Calu3 (cell line): ENCODE measurements at places on chromosomes 5 and 9. TPM values are rescaled to one million over a fixed set of nuclear protein-coding genes. Genes with fewer than 3 reads are reported as not detected.

The GLRA1 gene
- total RNA-seq: not detected in 2 replicates

The PCDH1 gene
- total RNA-seq: 146 and 167 TPM in 2 replicates

The SH3RF2 gene
- total RNA-seq: 21.9 and 25.1 TPM in 2 replicates

The C9 gene
- total RNA-seq: not detected in 2 replicates

The OSTF1 gene
- 27.0 and 29.7 TPM in 2 replicates for total RNA-seq

DNA sequence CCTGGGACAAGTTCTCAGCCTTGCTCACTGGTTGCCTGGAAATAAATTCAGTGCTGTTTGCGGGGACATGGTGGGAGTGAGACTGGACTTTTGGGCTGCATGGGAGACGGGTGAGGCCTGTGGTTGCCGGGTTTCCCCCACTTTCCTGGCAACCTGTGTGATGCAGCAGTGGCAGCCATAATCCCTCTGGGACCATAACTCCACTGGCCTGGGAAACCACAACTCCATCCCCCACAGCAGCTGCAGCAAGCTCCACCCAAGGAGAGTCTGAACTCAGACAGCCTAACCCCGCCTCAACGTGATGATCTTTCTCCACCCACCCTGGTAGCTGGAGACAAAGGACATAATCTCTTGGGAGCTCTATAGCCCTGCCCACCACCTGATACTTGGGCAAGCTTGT lies 349.9 kb downstream of the PIK3R1 start:
- no peak for DNase-seq

DNA sequence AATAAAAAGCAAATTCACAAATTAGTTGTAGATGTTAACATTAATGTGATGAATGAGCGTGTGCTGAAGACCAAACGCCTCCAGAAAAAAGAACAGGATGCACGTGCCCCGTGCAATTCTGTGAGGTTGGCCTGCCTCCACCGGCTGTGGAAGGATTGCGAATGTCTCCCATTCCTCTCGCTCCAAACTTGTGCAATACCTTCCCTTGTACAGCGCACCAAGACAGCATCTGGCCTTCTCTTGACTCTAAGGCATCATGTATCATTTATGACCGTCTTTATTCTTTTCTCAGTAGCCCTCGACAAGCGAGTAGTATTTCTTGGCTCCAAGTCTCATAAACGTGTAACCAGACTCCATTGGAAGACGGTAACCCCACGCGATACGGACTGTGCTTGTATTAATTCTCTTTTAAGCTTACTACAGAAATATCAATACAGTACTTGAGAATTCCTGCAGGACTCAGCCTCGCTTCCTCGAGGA lies 1.5 kb upstream of the TESK1 start:
- DNase-seq: no peak

- no peak for DNase-seq
These were observed 693.2 kb upstream of the CHD1 start for GRCh38 chr5:99621772-99622681.

GRCh38 chr9:70392850-70393249 lies 21.6 kb downstream of the KLF9 start:
- DNase-seq: no peak

DNA sequence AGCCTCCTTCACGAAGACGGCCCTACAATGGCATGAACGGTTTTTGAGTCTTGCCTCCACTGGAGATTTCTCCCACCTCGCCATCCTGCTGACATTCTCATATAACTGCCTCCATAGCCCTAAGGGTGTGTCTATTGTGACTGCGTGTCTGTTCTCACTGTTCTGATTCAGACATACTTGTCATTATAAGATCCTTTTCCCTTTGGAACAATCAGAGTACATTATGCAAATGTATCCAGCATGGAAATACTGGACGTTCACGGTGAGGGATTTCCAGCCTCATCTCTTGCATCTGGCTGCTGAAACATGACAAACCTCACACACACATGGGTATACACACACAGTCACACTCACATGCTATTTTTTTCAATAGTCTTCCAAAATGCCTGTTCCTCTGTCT lies 402.1 kb downstream of the DIRAS2 start:
- DNase-seq: no peak

DNA sequence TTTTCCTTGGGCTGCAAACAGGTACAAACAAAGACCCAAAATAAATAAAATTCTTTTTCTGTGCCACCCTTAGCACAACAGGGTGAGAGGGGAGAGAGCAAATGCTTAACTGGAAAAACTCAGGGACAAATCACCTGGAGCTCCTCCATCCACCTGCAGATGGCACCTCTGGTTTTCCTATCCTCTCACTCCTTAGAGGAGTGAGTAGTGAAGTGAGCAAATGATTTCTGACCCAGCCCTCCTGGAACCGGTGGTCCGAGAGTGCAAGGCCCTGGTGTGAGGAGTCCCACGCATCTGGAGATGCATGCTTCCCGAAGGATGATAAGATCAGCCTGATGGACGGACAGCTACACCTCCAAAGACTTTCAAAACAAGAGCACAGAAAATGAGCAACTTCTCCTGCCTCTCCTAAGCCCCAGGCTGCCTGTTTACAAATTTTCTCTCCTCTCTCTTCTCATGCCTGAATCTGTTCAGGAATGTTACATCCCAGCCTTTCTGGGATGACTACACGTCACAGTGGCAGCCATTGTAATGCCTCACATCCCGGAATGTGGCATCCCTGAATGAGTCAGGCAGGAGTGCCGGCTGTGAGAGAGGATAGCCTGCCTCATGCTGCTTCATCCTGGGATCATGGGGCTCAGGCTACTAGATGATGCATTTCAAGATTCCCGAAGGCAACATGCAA lies 86.4 kb downstream of the ADRB2 start:
- peak; percentile 68 for DNase-seq

- DNase-seq: peak; percentile 49
These were observed 8.7 kb upstream of the NDUFB6 start for GRCh38 chr9:32581512-32582143.

DNA sequence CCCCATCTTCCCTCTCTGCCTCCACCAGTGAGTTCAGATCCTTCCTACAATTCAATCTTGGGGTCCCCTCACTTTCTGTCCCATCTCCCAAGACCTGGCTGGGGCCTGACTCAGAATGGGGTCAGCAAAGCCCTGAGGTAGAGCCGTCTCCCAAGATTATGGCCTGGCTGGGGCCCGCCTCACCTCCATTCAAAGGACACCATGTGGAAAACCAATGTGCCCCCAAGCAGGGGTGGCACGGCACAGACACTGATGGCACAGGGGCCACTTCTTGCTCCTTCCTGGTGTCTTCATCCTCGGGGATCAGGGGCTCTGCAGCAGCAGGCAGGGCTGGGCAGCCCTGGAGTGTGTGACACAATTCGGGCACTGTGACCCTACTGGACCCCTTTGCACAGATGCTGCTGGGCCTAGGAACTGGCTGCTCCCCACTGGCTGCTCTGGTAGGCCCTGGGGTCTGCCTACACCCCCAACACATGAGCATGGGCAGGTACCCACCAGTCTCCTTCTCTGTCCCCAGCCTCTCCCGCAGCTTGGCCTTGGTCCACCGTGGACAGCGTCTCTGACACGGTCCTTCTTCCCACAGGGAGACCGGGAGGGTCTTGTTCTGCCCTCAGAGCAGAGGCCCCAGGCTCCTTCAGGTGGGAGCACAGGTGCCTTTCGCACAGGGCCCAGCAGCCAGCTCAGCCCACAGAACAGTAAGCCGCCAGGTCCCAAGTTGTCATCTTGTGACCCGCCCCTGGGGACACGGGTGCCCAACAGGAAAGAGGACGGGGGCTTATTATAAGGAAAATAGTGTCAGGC lies 89.5 kb downstream of the ADAMTS2 start:
- DNase-seq: no peak
